Activated naive CD4-positive, alpha-beta T cell treated with Interleukin-2 at 50 U/mL for 16 hours (primary cell): ENCODE measurements at places on chromosomes 3 and 15.

DNA sequence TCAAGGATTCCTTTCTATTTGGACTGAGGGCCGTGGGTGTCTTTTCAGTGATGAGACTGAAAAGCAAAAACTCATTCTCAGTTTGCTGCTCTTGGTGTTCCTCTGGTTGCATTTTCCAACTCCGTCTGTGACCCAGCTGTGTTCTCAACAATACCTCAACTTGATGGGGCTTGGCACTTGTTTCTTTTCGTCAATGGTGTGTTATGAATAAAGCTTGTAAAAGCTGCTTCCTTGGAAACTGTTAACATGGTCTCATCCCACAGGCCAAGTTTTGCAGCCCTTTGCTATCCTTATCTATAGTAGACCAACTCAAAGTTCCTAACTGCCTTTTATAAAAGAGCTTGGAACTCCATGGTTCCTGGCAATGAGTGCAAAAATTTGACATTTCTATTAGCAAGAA lies 142.5 kb upstream of the UBE2E1 start:
- DNase-seq = no peak

DNA sequence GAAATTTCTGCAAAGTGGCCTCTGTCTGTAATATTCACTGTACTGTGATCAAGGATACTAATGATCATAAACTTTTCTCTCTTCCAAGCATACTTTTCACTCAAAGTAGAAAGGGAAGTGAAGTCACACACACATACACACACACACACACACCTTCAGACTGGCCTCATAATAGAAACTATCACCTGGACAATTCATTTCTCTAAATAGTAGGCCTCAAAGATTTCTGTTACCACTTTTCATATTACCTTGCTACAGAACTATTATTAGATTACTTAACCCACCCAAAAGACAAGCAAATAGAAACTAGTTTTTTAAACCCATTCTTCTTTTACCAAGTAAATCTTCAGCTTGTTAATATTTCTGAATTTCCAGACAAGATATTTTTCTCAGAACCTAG lies 12.2 kb downstream of the CPB1 start:
- DNase-seq = no peak

GRCh38 chr15:39828374-39828931 lies 45.8 kb upstream of the FSIP1 start:
- no peak for DNase-seq

DNA sequence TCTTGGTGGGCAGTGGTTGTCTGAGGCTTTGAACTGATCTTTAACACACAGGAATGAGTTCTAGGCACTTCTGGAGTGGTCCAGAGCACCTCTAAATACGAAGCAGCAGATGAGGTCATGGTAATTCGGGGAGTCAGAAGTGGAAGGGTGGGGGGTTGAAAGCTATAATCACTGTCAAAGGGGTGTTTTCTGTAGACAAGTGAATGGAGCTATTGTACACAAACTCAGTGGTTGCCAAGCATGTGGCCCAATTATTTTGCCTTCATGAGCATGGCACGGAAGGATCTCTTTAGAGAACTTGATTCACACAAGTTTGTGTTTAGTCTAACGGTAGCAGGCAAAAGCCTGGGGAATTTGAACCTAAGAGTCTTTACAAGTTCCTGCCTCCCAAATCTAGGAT lies 6.3 kb downstream of the FRMD5 start:
- no peak for DNase-seq

DNA sequence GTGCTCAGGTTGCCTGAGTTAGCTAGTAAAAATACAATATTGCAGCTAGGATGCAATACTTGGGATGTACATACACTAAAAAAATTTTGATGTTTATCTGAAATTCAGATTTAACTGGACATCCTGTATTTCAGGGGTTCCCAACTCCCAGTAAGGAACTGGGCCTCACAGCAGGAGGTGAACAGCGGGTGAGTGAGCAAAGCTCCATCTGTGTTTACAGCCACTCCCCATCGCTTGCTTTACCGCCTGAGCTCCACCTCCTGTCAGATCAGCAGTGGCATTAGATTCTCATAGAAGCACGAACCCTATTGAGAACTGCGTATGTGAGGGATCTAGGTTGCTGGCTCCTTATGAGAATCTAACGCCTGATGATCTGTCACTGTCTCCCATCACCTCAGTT lies 285.1 kb upstream of the PROK2 start:
- no peak for DNase-seq

GRCh38 chr3:29554566-29554965 lies 273.7 kb downstream of the RBMS3 start:
- DNase-seq = no peak

DNA sequence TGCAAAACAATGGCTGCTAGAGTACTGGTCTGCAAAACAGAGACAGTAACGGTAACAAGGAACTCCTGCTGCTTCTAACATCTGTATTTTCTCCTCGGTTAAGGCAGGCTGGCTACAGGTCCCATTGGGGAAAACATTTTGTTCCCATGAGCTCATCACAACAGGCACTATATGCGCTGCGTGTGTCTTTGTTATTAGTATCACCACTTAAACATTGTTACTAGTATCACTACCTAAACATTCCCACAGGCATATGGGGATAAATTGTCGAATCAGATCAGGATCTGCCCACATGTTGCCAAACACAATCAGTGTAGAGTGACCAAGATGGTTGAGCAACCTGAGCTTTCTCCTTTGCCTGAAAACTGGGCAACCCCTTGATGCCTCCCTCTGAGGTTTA lies 77.2 kb downstream of the TOP2B start:
- DNase-seq = no peak

GRCh38 chr15:69557707-69558409 lies 105.2 kb downstream of the RPLP1 start:
- DNase-seq = no peak

GRCh38 chr15:95596496-95596895 lies 734.0 kb upstream of the NR2F2 start:
- no peak for DNase-seq

DNA sequence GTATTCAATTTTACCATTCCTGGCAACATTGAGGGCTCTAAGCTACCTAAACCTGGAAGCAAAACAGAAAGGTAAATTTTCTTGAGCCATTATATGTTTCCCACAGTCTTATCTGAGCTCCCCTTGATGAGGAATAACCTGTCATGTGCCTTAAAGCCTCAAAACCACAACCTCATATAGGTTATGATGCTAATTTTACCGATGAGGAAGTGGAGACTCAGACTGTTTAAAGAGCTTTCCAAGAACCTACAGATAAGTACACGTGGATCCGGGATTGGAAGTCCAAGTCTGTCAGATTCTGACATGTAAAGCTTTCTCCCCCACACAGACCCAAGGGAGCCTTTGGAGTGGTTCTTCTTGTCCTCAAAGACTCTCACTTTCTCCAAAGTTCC lies 140.5 kb downstream of the SEMA6D start:
- no peak for DNase-seq

DNA sequence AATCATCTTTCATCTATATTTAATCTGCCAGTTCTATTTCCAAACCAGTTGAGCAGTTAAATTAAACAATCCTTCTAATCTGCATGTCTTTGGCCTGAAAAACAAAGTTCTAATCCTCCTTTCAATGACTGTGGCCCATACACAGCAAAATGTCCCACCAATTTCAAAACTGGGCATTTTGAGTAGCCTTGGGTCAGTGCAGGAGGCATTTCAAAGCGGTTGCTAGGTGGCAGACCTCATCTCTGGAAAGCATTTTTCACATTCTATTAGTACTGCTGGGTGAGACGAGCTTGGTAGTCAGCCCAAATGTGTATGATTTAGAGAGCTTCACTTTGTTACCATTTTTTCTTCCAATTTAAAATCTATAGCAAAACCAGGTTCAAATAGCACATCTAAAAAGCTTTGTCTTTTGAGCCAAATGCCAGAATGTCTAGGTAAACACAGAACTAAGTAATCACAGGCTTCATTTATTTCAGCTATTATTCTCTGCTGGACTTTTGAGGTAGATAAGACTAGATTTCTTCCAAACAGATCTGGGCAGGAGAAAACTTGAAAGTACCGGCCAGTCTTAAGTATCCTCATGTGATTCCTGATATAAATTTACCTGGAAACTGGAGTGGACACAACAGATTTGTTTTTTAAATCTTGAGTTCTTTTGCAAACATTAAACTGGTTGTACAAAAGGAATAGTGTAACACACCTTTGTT lies 8.9 kb upstream of the ARHGEF26 start:
- DNase-seq = no peak

- no peak for DNase-seq
These were observed 18.6 kb downstream of the ALPK3 start for GRCh38 chr15:84835661-84836337.

- no peak for DNase-seq
These were observed 10.4 kb upstream of the TMEM202 start for GRCh38 chr15:72387741-72388140.

GRCh38 chr3:114861666-114862065 lies 285.4 kb downstream of the ZBTB20 start:
- no peak for DNase-seq

DNA sequence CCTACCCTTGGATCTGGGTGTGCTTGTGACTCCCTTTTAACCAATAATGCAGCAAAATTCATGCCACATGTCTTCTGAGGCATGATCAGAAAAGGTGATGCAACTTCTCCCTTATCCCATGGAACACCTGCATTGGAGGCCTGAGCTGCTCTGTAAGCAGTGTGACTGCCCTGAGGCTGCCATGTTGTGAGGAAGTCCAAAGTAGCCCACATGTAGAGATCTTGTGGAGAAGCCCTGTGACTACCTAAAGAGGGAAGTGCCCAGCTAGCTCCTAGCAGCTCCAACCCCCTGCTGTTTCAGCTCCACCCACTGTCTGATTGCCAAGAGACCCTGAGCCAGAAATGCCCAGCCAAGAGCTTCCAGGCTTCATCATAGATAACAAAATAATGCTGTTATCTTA lies 6.4 kb upstream of the NR1D2 start:
- no peak for DNase-seq

DNA sequence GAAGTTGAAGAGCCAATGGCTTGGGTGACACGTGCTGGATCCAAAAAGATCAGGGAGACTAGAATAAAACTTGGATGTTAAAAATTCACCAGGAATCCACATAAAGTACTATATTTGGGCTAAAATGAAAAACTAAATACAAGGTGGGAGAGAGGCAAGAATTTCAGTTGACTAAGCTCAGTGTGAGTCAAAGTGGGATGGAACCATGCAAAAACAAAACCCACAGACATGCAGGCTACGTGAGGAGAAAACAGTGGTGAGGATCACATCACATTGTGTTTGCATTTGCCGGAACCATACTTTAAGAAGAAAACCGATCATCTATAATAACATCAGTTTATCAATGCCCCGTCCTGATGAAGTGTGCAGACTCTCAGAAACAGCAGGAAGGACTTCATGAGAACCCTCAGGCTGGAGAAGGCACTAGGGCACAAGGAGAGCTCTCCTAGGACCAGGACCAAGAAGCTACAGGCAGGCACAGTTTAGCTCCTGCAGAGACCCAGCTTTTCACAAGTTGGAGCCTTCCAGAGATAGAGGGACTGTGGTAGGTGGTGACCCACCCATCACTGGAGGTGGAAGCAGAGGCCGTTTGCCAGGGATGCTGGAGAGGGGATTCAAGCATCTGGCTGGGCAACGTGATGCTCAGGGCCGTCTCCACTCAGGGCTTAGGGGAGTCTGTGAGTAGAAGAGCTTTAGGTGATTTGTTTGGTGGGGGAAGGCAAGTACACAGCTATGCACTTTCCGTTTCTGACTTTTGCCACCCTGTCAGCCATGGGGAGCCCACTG lies 29.0 kb upstream of the NR2E3 start:
- DNase-seq = no peak

GRCh38 chr3:15331606-15332404 lies 581 bp downstream of the SH3BP5 start:
- DNase-seq = peak; percentile 62

DNA sequence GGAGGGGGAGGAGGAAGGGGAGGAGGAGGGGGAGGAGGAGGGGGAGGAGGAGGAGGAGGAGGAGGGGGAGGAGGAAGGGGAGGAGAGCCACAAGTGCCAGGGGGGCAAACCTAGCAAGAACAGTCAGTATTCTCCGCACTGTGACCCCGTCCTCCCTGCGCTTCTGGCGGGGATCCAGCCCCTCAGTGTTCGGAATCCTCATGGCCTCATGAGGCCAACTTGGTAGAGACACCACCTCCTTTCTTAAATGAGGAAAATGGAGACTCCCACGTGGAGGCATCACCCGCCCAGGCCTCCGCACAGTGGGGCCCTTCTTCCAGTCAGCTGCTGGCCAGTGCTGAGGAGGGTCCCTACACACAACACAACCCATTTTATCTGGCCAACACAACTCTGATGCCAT lies 163.4 kb downstream of the XXYLT1 start:
- DNase-seq = no peak

GRCh38 chr3:52456169-52456799 lies 880 bp downstream of the NISCH start:
- peak; percentile 6 for DNase-seq

DNA sequence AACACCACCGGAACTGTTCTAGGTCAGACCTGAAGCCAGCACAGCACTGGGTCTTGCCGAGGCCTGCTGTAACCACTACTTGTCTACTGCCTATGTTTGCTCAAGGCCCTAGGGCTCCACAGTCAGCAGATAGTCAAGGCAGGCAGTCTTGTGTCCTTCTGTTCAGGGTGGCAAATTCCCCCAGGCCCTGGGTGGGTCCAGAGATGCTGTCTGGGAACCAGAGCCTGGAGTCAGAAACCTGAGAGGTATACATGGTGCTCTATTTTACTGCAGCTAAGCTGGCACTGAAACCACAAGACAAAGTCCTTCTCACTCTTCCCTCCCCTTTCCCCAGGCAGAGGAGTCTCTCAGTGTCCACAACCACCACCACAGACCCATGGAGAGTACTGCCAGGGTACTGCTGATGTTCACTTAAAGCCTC lies 89.9 kb downstream of the BBX start:
- DNase-seq = no peak

- DNase-seq = no peak
These were observed 115.2 kb upstream of the TSC22D2 start for GRCh38 chr3:150292891-150293290.

DNA sequence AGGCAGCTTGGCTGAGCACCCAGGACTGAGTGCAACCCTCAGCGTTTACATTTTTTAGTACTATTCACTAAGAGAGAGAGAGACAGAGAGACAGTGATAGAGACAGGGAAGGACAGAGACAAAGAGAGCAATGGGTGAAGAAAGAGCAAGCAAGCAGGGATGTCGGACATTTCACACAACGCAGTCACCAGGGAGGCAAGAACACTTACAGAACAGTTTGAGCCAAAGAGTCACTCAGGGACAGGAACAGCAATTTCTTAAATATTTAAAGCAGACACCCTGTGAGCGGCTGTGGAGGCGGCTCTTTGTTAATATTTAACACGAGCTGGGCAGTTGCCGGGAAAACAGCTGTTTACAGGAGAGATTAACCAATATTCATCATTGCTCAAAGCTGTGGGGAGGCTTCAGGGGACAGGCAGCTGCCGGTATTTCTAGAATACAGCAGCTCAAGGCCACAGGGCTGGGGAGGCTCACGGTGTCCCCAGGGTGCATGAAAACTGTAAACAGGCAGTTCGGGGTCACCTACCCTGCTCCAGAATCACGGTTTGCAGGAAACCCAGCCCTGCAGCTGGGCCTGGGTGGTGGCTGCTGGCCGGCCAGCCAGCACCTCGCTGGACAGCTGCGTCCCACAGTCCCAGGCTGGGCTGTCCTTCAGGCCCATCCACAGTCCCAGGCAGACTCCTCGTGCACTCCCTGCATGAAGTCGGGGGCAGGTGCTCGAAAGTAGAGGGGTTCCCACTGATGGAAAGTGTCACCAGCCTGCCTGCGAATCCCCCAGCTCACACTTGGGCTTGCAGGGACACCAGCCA lies 38.8 kb upstream of the PCSK6 start:
- no peak for DNase-seq
